A673 (cell line): ENCODE measurements at places on chromosomes 16 and 17.

GRCh38 chr16:66519482-66520373 lies 30.2 kb downstream of the TK2 start:
- no peaks in the 10 kb centered on the region for H3K27me3 ChIP-seq
- H3K4me1 ChIP-seq: peaks cover 11% of the 10 kb centered on the region
- no peak overlapping the region for H3K27ac ChIP-seq

DNA sequence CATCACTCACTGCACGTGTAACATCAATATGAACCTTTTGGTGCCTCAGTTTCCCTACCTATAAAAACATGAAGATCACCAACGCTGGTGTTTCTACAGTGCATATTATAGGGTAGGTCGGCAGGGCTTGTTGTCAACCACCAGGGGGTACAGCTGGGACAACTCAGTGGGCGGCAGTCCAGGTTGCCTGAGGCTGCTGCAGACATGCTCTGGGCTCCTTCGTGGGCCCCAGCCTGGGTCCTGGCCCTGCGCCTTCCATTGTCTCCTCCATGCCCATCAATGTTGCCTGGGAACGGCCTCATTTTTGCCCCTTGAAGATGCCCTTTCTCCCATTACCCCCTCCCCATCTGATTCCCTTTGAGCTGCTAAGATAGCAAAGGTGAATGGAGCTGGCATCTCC lies 89.8 kb downstream of the GSG1L start:
- peak; percentile 24 for DNase-seq
- H3K4me1 ChIP-seq: no peaks in the 10 kb centered on the region
- H3K36me3 ChIP-seq: no peaks in the 10 kb centered on the region
- no peaks in the 10 kb centered on the region for H3K27me3 ChIP-seq

DNA sequence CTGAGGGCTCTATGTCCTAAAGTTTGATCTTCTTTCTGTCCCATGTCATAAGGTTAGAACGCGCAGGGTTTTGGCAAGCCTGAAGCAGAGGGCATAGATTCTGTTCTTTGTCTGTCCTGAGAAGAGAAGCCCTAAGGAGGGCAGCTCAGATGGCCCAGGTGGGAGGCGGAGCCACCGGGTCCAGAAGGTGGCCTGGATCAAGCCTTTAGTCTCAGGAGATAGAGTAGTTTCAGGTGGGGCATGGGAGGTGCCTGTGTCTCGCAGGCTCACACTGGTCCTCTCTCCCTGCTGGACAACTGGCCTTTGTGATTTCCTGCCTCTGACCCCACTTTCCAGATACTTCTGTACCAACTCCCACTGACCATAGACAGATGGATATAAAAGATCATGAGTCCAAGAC lies 44.2 kb upstream of the DNAJA2 start:
- H3K4me3 ChIP-seq: no peak overlapping the region
- no peak overlapping the region for H3K27ac ChIP-seq
- no peaks in the 10 kb centered on the region for H3K36me3 ChIP-seq
- DNase-seq: no peak
- no peaks in the 10 kb centered on the region for H3K4me1 ChIP-seq

GRCh38 chr17:76504117-76504516 lies 2.9 kb upstream of the RHBDF2 start:
- H3K36me3 ChIP-seq: no peaks in the 10 kb centered on the region
- H3K27ac ChIP-seq: no peak overlapping the region
- no peaks in the 10 kb centered on the region for H3K27me3 ChIP-seq
- peaks cover 23% of the 10 kb centered on the region for H3K4me1 ChIP-seq
- peak; percentile 55 for DNase-seq
- H3K4me3 ChIP-seq: no peak overlapping the region

- H3K36me3 ChIP-seq: no peaks in the 10 kb centered on the region
- H3K27ac ChIP-seq: no peak overlapping the region
- H3K27me3 ChIP-seq: no peaks in the 10 kb centered on the region
- no peak overlapping the region for H3K4me3 ChIP-seq
Measured at GRCh38 chr17:80029258-80029974, 6.3 kb downstream of the TBC1D16 start.

DNA sequence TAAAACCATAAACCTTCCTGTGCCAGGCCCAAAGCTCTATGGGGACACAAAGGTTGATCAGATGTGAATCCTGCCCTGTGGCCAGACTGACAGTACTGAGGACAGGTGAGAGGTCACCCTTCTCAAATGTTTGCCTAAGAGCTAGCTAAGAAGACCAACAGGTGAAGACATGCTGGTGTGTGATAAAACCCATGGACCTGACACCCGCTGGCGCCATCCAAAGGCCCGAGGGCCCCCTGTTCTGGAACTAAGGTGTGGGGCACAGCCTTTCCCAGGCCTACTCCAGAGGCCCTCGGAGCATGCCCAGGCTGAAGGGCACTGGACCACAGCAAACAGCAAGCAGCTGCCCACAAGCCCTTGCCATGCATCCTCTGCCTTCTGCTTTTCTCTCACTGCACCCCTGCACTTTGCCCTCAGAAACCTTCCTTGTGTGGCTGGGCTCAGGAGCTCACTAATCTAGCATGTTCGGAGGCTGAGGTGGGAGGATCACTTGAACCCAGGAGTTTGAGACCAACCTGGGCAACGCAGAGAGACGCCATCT lies 5.2 kb upstream of the CDK3 start:
- H3K4me1 ChIP-seq: no peaks in the 10 kb centered on the region
- H3K27ac ChIP-seq: no peak overlapping the region
- H3K36me3 ChIP-seq: peaks cover 6% of the 10 kb centered on the region
- DNase-seq: no peak
- H3K27me3 ChIP-seq: no peaks in the 10 kb centered on the region
- no peak overlapping the region for H3K4me3 ChIP-seq

DNA sequence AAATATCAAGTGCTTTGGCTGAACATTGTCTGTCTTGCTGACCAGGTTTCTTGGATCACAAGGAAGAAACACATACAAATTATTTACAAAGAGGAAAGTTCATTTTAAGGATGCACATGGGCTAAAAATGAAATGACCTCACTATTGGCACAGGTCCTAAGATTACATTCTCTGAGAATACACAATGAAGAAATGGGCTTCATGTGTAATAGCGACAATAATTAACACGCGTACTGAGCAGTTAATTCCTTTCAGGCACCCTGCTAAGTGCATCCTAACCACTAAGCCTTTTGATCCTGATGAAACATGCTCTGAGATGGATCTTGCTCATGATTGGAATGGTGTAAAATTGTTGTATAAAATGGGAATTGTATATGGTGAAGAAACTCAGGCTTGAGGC lies 429.0 kb downstream of the HS3ST4 start:
- H3K36me3 ChIP-seq: no peaks in the 10 kb centered on the region
- peak; percentile 41 for DNase-seq
- no peak overlapping the region for H3K4me3 ChIP-seq
- no peaks in the 10 kb centered on the region for H3K27me3 ChIP-seq
- peaks cover 6% of the 10 kb centered on the region for H3K4me1 ChIP-seq

DNA sequence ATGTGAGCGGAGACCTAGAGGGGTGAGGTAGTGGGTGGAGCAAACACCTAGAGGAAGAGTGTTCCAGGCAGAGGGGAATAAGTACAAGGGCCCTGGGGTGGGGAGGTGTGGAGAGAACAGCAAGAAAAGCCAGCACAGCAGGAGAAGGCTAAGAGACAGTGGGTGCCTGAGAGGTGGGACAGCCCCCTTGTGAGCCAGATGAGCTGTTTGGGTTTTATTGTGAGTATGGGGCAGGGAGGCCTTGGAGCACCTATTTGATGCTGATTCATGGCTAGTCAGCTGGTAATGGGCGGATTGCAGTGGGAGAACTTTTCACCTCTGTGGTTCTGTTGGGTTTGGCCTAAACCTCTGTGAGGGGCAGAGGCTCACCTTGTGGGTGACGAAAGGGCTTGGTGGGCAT lies 68.4 kb downstream of the ABCC1 start:
- no peaks in the 10 kb centered on the region for H3K4me1 ChIP-seq
- DNase-seq: no peak
- no peaks in the 10 kb centered on the region for H3K27me3 ChIP-seq
- no peaks in the 10 kb centered on the region for H3K36me3 ChIP-seq

- DNase-seq: no peak
- H3K27ac ChIP-seq: no peak overlapping the region
- H3K4me1 ChIP-seq: no peaks in the 10 kb centered on the region
- H3K36me3 ChIP-seq: no peaks in the 10 kb centered on the region
- H3K4me3 ChIP-seq: no peak overlapping the region
Measured at GRCh38 chr16:49324703-49325102, 43.1 kb upstream of the CBLN1 start.

DNA sequence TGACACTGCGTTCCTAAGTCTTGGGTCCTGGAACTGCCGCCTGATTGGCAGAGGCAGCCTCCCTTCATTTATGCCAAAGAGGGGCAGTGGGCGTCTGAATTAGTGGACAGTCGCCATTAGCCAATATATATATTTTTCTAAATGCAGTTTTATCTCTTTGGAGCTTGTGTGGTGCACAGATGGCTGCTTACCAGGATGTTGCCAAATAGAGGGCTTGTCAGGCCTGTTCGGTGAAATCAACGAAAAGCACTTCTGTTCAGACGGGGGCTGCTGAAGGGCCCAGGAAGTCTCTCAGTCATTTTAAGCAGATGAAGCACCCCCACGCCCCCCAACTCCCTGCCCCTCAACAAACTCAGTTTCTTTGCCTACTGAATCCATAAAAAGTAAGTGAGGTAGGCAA lies 66.0 kb downstream of the RAP1GAP2 start:
- H3K4me1 ChIP-seq: no peaks in the 10 kb centered on the region
- H3K27ac ChIP-seq: no peak overlapping the region
- no peaks in the 10 kb centered on the region for H3K36me3 ChIP-seq
- H3K4me3 ChIP-seq: no peak overlapping the region
- no peak for DNase-seq
- peaks cover 7% of the 10 kb centered on the region for H3K27me3 ChIP-seq

GRCh38 chr17:78991906-78992532 lies 12.3 kb upstream of the LGALS3BP start:
- H3K27me3 ChIP-seq: no peaks in the 10 kb centered on the region
- peaks cover 3% of the 10 kb centered on the region for H3K4me1 ChIP-seq
- no peak overlapping the region for H3K4me3 ChIP-seq
- DNase-seq: no peak
- H3K27ac ChIP-seq: no peak overlapping the region

DNA sequence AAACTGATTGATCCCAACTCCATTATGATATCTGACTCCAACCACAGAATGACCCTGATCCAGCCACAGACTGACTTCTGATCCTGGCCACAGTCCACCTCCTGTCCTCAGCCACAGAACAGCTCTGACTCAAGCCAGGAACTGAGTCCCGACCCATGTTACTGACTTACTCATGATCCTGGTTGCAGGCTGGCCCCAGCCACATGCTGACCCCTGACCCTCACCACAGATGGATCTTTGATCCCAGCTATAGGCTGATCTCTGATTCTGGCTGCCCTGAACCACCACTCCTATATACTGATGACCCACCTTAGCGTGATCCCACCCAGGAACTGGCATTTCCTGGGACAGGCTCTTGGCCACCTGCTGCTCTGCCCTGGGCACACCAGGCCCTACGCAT lies 32.2 kb upstream of the IL21R start:
- H3K27me3 ChIP-seq: no peaks in the 10 kb centered on the region
- no peak overlapping the region for H3K4me3 ChIP-seq
- H3K4me1 ChIP-seq: peaks cover 15% of the 10 kb centered on the region
- H3K27ac ChIP-seq: no peak overlapping the region

- peaks cover 4% of the 10 kb centered on the region for H3K4me1 ChIP-seq
- DNase-seq: peak; percentile 2
- no peaks in the 10 kb centered on the region for H3K36me3 ChIP-seq
- H3K4me3 ChIP-seq: no peak overlapping the region
Measured at GRCh38 chr16:52591934-52592592, 45.1 kb upstream of the TOX3 start.

DNA sequence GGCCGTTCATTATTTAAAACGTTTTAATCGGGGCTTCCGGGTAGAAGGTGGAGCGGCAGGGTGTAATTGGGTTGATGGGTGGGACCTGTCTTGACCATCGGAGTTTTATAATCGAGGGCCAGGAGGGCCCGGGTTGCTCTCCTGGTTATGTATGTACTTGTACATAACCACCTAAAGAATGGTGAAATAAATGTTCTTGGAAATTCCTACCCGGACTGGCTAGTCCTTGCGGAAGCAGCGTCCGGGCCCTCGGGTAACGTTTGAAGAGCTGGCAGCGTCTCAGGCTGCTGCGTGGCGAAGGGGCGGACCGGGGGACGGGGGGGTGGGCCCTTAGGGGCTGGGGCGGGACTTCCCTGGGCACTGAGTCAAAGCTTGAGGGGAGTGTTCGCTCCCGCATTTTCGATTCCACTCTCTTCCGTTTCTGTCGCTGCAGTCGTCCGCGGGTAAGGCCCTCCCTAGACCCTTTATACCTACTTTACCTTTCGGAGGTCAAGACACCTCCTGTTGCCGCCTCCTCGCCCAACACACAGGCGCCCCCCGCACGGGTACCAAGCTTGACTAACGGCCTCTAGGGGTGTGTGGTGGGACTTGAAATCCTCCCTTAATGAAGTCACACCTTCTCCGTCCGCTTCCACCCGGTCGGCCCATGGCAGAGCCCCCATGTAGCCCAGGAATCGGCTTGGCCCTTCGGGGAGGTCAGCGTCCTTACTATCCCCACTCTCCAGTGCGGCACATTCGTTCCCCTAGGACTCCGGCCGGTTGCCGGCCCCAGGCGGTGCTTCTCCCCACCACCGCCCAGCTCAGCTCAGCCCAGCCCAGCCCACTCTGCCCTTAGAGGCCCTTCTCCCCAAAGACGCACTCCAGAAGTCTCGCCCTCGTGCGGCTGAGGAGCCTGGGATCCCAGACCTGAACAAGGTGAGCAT lies at the start of gene TMEM106A:
TSS of gene TMEM106A (plus strand) at position 396 of the 923 bp plus-strand sequence. CDS start 1,167 bp downstream, outside the sequence.
- H3K4me1 ChIP-seq: no peaks in the 10 kb centered on the region
- no peaks in the 10 kb centered on the region for H3K36me3 ChIP-seq
- peak within 1 kb of the TSS; percentile 50 for H3K4me3 ChIP-seq
- H3K27ac ChIP-seq: peak within 1 kb of the TSS; percentile 21

DNA sequence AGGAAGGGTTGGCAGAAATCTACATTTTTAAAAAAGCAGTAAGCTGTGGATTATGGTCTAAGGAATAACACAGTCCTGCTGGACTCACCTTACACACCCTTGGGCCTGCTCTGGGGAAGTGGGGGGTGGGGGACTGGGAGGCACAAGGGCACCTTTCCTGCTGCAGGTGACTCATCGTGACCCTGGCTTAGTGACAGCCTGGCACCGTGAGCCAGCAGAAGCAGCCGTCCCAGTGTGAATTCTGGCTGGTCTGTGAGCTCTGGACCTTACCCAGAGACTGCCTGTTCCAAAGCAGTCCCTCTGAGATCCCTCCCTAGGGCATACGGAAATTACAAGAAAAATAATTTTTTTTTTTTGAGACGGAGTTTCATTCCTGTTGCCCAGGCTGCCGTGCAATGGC lies 4.2 kb upstream of the CRK start:
- H3K27me3 ChIP-seq: no peaks in the 10 kb centered on the region
- H3K27ac ChIP-seq: peak overlapping the region; percentile 10
- no peak overlapping the region for H3K4me3 ChIP-seq
- peaks cover 11% of the 10 kb centered on the region for H3K36me3 ChIP-seq
- H3K4me1 ChIP-seq: peaks cover 17% of the 10 kb centered on the region
- no peak for DNase-seq

GRCh38 chr16:89685916-89686315 lies 573 bp upstream of the CDK10 start:
- DNase-seq: no peak
- no peaks in the 10 kb centered on the region for H3K27me3 ChIP-seq
- peaks cover 7% of the 10 kb centered on the region for H3K4me1 ChIP-seq
